ENCODE measurements at places on chromosomes 16 and 17.

GRCh38 chr16:6836766-6837165, 495.9 kb upstream of the RBFOX1 start:
- no peak for DNase-seq

DNA sequence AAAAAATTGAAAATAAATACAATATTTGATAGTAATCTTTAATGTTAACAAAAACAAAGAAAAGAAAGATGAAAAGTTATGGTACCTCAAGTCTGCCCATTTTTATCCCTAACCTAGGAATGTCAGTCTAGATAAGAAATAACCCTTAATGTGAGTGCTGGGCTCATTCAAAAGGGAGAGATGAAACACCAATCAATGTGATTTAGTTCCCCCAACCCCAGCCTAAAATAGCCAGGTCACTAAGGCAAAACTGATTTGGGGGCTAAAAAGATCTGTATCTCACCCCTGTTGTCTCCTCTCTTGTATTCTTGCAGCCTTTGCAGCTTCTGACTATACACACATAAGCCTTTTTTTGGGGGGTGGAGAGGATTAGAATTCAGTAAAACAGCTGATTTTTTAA, 3.2 kb upstream of the IGF2BP1 start:
- no peak for DNase-seq

DNA sequence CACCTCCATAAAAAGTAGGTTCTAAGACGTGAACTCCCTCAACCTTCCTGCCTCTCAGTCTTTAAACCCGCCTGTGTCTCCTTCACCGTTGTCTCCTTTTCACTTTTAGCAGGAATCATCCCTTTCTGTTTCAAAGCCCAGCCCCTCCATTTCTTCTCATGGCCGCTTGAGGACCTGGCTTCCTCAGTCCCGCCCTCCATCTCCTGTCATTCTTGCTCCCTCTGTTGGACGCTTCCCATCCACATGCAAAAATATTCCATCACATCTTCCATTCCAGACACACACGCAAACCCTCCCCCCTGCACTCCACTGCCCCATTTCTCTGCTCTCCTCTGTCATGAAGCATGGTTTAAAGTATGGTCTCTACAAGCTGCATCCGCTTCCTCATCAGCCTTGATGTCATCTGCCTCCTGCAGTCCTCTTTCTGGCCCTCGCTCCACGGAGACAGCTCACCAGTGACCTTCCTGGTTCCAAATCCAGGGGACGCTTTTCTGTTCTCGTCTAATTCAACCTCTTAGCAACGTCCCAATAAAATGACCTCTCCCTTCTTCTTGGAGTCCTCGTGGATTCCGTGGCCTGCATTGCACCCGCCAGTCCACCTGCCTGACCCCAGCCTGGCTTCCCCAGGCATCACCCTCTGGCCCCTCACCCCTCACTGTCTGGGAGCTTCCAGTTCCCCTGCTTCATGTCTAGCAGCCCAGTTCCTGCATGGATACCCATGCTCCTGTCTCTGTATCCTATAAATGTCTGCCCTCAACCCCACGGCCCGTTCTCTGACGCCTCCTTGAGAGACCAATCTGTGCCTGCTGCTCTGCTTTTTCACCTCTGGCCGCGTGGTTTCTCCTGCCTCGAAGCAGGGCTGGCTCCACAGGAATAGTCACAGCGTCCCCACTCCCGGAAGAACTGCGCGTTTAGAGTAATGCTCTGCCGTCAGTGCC, 26.2 kb downstream of the ANKRD40 start:
- peak; percentile 17 for DNase-seq

- no peak for DNase-seq
Measured at GRCh38 chr17:61583242-61583641, 7.8 kb downstream of the NACA2 start.

GRCh38 chr16:7548796-7549318, 216.2 kb downstream of the RBFOX1 start:
- no peak for DNase-seq

- DNase-seq, result no peak
Measured at GRCh38 chr16:58563235-58563634, 47.9 kb downstream of the SETD6 start.

All from DMS153 (cell line).